Right lung (tissue), 10 donors: ENCODE measurements at places on chromosomes 5 and 9. TPM values are rescaled to one million over a fixed set of nuclear protein-coding genes. Genes with fewer than 3 reads are reported as not detected.

- DNase-seq, result no peak
These were observed 366.9 kb upstream of the IRX2 start for GRCh38 chr5:3118340-3118739.

Gene SH3TC2
- 1.6 TPM for polyA plus RNA-seq

Gene BASP1
- polyA plus RNA-seq, result 45.1 TPM

DNA sequence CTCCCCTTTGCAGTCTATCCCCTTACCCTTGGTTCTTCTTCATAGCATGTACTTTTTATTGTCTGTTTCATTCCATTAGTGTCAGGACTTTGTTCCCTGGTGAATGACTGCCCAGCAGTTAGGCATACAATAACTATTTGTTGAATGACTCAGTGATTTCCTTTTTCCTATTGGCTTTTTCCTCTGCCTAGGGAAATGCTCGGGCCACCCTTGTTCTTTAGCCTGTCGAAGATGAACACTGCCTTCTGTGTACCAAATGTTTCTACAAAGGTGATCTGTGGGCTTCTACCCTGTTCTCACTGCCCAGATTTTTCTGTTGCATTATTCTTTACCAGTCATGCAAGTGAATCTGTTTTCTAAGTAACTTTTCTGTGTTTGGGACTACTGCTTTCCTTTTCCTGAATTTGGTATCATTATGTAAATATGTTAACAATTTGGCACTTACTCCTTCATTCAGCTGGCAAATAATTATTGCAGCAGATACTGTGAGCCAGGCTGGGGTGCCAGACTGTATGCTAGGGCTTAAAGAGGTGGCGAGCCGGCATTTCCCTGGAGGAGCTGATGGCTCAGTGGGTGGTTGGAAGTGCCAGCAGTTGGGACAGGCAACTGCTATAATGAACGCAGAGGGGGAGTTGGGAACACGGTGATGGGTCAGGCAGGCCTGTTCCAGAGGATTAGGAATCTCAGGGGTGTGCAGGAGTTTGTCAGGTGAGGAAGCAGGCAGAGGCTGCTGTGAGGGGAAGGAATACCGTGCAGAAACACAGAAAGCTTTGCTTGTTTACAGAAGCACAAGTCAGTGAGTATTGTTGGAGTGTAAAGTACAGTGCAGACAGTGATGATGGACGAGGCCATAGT, 30.6 kb downstream of the KDM4C start:
- DNase-seq, result no peak

Gene JAKMIP2
- 11.4 TPM for polyA plus RNA-seq

Gene PKN3
- 12.8 TPM for polyA plus RNA-seq

GRCh38 chr5:169876386-169876785, 103.9 kb downstream of the INSYN2B start:
- DNase-seq, result no peak

- DNase-seq, result no peak
These were observed 15.9 kb downstream of the ATP6V0E1 start for GRCh38 chr5:172999372-172999973.

Gene SPINK6
- polyA plus RNA-seq, result not detected

Gene MED27
- polyA plus RNA-seq, result 15.3 TPM

Gene COL15A1
- polyA plus RNA-seq, result 8.7 TPM

- no peak for DNase-seq
These were observed 101.0 kb upstream of the PIK3R1 start for GRCh38 chr5:68114378-68115040.

Gene C5orf46
- polyA plus RNA-seq, result 3.0 TPM

DNA sequence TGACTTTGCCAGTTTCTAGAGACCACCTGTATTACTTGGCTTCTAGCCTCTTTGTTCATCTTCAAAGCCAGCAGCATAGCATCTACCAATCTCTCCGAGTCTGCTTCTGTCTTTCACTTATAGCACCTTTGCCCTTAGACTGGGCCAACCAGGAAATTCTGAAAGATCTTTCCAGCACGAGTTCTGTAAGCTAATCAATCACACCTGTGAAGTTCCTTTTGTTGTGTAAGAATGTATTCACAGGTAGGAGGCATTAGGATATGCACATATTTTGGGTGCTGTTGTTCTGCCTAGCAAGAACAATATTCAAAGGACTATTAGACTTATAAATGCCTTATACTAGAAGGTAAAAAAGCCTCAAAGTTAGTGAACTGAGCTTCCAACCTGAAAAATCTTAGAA, 232.1 kb downstream of the CDH12 start:
- DNase-seq, result no peak

Gene TAF11L10
- not detected for polyA plus RNA-seq

DNA sequence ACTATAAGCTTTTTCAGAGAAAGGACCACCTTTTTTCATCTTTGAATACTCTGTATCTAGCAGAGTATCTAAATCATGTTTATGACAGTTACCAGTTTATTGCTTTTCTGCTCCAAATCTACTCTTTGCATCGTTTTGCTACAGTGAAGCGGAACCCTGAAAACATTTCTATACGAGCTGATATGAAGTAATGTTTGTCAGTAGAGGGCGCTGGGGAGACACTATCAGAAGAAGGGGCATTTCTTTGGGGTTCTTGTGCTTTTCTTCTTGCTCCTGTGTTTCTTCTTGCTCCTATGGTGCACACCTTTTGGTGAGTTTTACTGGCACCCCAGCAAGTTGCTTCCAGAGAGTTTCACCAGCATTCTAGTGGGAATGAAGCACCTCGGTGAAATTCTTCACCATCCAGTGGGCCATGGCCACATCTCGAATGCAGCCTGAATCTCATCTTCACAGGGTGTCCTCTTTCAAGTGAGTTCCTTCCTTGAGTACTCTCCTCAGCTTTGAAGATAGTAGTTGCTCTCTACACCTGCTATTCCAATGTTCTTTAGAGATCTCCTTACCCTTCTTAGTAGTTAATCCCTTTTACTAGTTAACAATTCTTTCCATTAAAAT, 98.4 kb downstream of the FGF1 start:
- DNase-seq, result no peak
